ENCODE measurements at places on chromosomes 11 and 22. TPM values are rescaled to one million over a fixed set of nuclear protein-coding genes. Genes with fewer than 3 reads are reported as not detected.

DNA sequence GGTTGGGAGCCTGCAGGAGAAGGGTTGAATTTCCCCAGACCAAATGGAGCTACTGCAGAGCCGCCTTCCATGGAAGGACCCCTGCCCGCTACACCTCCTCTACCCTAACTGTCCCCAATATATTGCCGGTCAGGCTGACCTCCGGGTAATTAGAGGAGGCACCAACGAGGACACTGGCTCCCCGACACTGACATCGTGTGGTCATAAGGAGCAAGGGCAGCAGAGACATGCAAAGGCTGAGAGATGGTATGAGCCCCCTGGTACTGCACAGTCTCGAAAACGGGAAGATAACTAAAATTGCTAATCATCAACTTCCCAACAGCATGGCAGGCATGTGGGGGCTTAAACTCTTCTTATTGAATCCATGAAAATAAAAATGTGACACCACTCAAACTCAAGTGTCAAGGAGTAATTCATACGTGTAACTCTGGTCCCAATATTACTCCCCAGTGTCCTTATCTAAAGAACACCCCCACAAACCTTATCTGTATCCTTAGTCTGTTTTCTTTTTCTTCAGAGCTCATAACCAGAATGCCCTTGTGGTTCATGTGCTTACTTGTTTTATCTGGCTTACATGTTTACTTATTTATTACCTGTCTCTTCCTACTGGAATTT, 4.4 kb downstream of the CAVIN3 start:
- DNase-seq = peak; percentile 95

The FGF3 gene
- not detected for total RNA-seq

DNA sequence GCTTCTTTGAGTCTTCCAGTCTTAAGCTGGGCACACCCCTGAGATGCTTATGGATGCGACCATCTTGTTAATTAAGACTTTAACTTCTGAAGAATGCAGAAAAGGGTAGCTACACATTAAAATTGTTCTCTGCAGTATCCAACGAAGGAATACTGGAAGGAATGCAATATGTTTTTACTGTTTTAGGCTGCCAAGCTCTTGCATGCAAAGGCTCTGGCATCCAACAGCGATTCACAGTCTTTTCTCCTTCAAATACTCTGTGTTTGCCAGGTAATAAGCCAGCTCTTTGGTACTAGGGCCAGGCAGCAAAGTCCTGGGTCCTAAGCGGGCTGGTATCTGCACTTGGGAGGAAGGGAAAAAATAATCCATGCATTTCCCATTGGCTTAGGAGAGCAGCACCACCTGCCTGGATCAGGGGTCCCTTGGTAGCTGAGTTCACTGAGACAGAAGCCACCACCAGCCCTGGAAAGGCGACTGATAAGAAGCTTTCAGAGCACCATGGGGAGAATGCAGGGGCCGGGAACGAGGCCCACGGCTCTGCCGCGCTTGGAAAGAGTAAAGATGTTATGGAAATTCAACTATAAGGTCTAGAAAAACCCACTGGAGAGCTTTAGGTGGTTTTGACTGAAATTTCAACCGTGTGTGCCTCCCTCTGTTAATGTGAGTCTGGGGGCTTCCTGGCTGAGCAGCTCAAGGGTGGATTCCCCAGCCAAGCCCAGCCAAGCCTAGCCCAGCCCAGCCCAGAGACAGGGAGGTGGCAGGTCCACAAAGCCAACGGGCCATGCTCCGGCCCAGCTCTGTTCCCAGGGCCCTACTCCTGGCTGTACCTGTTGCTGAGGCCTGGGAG, 67.0 kb upstream of the CCND1 start:
- DNase-seq = no peak

GRCh38 chr22:21657020-21657359, 8.8 kb upstream of the PPIL2 start:
- no peak for DNase-seq

- no peak for DNase-seq
Measured at GRCh38 chr11:120295099-120295498, 30.0 kb upstream of the TLCD5 start.

- DNase-seq = peak; percentile 72
Measured at GRCh38 chr22:48942698-48943566, 884.7 kb downstream of the BRD1 start.

The OR51I1 gene
- total RNA-seq = not detected

GRCh38 chr11:19079643-19080440, 19.3 kb upstream of the MRGPRX2 start:
- peak; percentile 85 for DNase-seq

The FSHB gene
- not detected for total RNA-seq

The MAJIN gene
- total RNA-seq = not detected

The TRPM5 gene
- total RNA-seq = under 0.01 TPM

GRCh38 chr22:22927196-22927887, 39.7 kb downstream of the IGLL5 start:
- no peak for DNase-seq

DNA sequence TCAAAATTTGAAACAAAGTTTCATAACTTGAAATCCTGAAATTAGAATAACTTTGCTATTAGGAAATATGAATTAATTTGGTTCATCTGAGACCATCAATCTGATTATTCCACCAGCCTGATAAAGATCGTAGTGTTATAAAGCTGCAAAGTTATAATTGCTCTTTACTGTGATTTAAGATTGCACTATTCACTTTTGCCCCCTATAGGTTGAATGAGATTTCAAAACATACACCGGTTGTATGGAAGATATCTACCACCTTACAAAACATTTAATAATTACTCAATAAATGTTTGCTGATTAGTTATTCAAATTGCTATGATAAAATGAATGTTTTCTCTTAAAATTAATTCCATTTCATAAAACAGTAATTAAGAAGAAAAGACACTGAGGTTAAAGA, 26.1 kb downstream of the APIP start:
- DNase-seq = no peak

- peak; percentile 83 for DNase-seq
Measured at GRCh38 chr11:66409226-66409625, 11.6 kb upstream of the NPAS4 start.

The CARNS1 gene
- total RNA-seq = under 0.01 TPM

The APOL5 gene
- total RNA-seq = not detected

The TMX2 gene
- total RNA-seq = 41.3 TPM

GRCh38 chr11:69947059-69947792, 128.0 kb upstream of the FGF3 start:
- DNase-seq = no peak

DNA sequence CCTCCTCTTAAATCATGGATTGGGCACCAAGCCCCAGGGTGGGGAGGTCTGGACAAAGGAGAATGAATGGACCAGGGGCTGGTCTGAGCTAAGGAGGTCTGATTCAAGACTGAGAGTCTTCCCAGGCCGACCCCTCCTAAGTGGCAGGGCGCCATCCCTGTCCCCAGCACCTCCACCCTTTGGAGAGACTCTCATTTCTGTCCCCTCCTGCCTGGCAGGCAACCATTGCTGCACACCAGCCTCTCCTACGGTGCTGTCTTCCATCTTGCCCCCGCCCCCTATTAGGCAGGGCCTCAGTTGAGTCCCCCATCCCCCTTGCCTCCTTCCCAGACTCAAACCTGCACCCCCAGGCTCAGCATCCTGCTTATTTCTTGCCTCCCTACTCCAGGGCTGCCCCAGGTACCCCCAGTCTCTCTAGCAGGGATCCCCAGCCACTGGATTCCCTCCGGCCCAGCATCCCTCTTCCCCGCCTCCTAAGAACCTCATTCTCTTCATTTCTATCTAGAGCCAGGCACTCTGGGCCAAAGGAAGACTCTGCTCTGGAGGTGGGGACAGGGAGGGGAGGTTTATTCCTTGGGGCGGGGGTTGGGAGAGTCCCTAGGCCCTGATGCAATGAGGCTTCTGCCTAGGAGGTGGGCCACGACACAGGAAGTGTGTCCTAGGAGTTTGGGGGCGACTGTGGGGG, 1.7 kb upstream of the RCOR2 start:
- DNase-seq = peak; percentile 84

GRCh38 chr11:129279326-129280026, 87.4 kb upstream of the ARHGAP32 start:
- DNase-seq = peak; percentile 99

DNA sequence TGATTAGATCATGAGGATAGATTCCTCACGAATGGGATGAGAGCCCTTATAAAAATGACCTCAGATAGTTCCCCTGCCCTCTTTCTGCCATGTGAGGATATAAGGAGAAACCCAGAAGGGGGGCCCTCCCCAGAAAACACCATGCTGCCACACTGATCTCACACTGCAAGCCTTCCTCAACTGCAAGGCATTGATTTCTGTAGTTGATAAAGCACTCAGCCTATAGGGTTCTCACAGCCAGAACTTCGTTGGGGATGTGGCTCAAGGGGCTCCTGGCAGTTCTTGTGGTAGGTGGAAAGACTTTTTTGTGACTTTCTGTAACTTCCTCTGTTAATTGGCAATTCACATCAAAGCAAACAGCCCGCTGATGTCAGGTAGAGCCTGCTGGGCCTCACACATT, 108.9 kb downstream of the CD44 start:
- DNase-seq = no peak

The MYBPC3 gene
- total RNA-seq = not detected

- no peak for DNase-seq
Measured at GRCh38 chr22:45731798-45732495, 60.3 kb downstream of the ATXN10 start.

DNA sequence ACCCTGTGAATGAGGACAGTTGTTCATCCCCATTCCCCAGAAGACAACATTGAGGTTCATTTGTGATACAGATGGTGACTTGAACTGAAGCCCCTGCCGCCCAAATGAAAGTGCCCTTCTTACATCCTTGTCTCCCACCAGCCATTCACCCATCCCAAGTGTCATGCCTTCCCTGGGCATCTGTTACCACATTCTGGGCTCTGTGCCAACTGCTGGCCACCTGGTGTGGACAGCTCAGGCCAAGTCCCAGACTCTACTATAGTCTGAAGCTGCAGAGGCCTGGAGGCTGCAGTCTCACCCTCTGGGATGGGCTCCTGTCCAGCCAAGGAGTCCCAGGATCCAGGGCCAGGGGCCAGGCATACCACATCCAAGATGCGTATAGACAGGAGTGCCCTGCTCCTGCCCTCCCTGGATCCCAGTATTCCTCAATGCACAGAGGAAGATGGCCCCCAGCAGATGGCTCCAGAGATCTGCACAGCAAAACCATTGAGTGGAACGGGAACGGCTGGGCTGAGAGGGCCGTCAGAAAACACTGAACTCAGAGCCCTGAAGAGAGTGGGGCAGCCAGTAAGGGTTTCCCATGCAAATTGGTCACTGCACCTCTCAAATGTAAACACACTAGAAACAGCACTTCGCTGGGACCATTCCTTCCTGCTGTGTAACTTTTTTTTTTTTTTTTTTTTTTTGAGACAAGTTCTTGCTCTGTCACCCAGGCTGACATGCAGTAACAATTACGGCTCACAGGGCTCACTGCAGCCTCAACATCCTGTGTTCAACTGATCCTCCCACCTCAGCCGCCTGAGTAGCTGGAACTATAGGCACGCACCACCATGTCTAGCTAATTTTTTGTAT, 22.8 kb downstream of the ARRB1 start:
- DNase-seq = peak; percentile 91

- peak; percentile 86 for DNase-seq
Measured at GRCh38 chr11:66048547-66049323, at the start of gene GAL3ST3. Gene GAL3ST3 (minus strand): TSS chr11:66049161. CDS start chr11:66045415, 3,746 bp downstream.

The SMIM38 gene
- under 0.01 TPM for total RNA-seq

DNA sequence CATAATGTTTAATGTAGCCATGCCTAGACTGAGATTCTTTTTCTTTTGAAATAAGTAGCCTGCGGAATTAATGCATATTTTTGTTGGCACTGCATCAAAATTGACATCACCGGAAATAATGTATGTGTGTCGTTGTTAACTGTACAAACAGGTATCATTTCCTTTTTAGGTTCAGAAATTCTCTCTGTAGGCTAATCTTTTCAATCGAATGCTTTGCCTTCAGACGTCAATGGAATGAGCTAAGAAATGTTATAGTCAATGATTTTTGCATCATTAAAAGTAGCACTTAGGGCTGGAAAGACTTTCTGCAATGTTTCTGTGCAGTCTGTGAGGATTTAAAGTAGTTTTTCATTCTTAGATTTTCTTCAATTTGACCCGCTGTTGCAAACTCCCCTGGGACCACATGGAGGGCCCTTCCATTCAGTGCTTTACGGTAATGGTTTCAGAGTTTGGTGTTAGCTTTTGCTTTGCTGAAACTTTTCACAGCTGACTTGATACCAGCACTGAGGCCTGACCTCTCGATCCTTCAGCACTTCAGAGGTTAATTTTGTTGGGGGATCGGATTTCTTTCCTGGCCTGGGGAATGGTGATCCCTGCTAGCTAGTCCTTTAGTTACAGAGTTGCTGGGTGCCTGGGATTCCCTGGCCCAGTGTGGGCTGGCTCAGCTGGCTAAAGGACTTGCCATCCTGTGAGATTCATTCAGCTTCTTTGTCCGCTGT, 137.8 kb downstream of the DBX1 start:
- no peak for DNase-seq

DNA sequence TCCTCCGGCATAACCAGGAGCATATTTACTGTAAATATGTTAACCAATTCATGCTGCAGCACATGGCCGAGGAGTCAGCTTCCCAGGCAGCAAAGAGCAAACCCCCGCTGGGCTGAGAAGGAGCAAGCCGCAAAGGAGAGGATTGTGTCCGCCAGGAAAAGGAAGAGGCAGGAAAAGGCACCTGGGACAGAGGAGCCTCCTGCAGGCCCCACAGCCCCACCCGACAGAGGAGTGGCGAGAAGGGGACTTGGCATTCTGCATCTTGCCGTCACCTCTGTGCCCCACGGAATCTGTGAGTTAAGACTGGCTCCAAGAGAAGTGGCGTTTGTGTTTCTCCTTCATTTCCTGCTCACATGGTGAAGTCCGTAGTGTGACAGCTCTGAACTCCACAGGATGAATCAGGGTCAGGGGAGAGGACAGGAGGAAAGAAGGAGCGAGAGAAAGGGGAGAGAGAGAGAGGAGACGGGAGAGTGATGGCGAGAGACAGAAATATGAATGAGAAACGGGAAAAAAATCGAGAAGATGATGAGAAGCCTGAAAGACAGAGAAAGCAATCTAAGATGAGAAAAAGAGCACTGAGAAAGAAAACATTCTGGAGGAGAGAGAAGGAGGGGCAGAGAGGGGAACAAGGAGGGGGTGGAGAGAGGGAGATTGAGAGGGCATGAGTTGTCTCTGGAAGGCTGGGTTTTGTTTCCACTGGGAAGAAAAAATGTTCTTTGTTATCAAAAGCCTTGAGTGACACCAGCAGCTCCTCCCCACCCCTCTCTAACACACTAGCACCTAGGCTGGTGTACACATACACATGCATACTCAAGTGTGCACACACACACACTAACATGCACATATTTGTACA, 489.6 kb downstream of the MN1 start:
- DNase-seq = peak; percentile 83

DNA sequence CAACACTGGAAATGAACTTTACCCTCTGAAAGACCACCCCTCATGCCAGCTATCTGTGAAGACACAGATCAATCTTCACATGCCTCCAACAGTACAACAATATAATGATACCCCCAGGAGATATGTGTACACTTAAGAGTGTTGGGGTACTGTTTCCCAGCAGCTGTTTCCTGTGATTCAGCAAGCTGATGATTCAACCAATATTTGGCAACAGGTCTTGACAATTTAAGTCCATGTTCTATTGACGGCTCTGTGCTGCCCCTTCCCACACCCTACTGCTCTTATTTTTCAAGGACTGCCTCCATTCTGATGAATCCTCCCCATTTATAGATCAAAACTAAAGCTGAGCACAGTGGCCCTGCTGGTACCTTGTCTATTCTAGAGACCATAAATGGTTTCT, 6.6 kb downstream of the SNX19 start:
- peak; percentile 81 for DNase-seq

The TSPAN32 gene
- total RNA-seq = 0.59 TPM

Data from osteoblast (primary cell).